H7 (cell line): ENCODE measurements at places on chromosomes 1 and 21.

DNA sequence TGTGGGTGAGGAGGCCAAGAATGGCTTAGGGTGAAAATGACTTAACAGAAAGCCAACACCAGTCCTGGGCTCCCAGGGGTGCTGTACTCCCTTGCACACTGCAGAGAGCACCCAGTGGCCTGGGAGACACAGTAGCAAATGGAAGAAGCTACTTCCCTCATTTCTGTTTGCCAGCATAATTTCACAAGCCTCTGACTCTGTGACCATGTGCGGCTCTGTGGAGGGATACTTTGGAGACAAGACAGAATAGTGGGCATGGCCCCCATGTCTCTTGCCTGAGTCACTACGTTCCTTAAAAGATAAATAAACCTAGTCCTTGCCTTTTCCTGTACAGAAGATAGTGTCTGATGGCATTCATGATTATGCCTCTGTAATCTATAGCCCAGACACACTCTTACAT is 38.1 kb downstream of the TRIM62 start:
- no peak for DNase-seq

GRCh38 chr1:117892512-117892911 is 36.9 kb downstream of the GDAP2 start:
- no peak for DNase-seq

GRCh38 chr1:91854852-91855534 is 31.0 kb downstream of the TGFBR3 start:
- no peak for DNase-seq

GRCh38 chr1:82019508-82019907 is 218.8 kb downstream of the ADGRL2 start:
- no peak for DNase-seq

- peak; percentile 17 for DNase-seq
Observed at GRCh38 chr1:204475656-204476432, 18.8 kb downstream of the PIK3C2B start.

- no peak for DNase-seq
Observed at GRCh38 chr1:11507309-11507708, 28.4 kb downstream of the DISP3 start.

GRCh38 chr1:239657291-239657690 is 270.9 kb downstream of the CHRM3 start:
- no peak for DNase-seq

- no peak for DNase-seq
Observed at GRCh38 chr1:81466961-81467360, 333.8 kb upstream of the ADGRL2 start.

DNA sequence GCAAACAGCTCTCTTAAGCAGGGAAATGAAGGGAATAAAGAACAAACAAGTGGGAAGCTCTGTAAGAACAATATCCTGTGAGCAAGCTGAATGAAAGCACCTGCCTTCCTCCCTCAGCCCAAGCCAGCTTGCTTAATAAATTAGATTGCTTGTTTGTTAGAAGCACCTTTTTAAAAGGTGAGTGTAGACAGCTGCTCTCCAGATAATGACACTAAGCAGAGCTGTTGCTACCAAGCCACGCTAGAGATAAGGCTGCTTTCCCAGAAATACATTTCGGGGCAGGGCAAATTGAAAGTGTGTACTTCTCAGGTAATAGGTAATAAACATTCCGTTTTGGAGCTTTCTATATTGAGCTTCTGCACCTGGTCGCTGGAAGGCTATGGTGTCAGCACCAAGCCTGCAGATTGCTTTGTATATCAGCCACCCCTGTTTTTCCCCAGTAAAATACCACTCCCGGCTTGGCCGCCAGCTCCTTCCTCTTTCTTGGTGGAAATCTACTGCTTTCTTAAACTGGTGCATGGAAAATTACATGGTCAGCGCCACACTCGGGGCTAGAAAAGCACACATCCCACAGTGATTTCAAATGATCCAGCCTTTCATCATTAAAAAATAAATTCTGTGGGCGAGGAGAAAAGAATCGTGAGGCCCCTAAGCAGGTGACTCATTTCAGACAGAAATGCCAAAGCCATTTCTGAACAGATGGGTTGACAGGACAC is 151.3 kb downstream of the ETS2 start:
- no peak for DNase-seq

- DNase-seq, result no peak
Observed at GRCh38 chr1:228497206-228497605, 10.0 kb downstream of the RNF187 start.

DNA sequence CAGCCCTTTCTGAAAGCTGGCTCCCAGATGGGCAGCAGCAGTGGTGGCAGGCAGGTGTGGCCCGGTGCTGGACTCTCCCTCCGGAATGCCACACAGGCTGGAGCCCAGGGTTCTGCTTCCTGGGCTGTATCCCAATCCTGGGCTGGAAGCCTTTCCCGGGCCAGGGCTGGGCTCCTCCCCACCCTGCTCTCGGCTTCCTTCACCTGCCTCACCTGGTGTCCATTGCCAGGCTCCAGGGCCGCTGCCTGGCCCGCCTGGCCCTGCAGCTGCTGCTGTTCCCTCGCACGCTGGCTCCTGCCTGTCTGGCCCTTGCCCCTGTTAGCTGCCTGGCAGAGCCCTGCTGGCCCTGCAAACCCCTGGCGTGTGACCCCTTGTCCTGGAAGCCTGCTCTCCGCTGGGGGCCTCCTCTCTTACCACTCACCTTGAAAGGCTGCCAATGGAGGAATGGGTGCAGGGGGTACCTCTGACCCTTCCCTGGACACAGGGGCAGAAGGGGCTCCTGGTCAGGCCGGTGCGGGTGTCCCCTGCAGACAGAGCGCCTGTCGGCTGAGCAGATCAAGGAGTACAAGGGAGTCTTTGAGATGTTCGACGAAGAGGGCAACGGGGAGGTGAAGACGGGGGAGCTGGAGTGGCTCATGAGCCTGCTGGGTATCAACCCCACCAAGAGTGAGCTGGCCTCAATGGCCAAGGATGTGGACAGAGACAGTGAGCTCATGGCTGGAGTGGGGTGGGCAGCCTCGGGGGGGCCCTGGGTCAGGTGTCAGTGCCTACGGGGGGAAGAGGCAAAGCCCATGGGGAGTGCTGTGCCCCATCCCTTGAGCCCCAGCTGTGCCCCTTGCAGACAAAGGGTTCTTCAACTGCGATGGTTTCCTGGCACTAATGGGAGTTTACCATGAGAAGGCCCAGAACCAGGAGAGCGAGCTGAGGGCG is 1.1 kb downstream of the CALML6 start:
- DNase-seq, result no peak

DNA sequence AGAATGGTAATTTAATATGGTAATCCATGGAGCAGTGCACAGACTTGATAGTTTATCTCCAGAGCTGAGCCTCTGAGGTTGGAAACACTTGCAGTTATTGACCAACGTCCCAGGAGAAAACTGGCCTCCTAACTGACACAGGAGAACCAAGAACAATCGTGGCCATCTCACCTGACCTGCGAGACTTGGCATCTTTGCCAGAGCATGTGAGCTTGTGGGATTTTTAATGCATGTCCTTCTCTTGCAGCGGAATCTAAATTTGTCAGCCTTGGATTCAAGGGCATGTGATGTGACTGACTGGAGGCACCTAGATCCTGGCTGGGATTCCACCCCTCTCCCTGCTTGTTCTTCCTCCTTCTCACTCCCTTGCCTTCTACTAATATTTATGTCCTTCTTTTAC is 27.8 kb upstream of the SLC26A9 start:
- no peak for DNase-seq

DNA sequence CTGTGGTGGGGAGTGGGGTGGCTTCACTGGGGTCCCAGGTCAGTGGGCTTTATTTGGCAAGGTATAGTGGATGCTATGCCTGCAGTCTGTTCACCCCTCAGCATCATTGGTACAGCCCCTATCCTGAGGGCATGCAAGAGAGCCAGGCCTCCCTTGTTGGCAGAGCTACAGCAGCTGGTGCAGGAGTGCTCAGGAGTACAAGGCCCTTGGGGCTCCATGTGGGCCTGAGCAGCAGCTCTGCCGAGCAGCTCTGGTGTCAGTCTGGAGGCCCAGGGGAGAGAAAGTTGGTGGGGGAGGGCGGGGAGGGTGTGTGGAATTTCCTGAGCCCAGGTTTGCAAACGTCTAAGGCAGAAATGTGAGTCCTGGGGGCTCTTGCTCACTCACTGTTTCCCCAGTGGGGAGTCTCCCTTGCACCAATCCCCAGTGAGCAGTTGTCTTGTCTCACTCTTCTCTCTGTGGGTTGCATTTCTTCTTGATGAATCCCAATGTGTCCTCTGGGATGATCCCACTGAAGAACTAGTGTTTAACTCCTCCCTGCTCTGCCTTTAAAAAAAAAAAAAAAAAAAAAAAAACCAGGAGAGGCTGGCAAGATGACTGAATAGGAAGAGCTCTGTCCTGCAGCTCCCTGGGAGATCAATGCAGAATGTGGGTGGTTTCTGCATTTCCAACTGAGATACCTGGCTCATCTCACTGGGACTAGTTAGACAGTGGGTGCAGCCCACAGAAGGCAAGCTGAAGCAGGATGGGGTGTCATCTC is 39.5 kb upstream of the CYP4X1 start:
- DNase-seq, result no peak

- DNase-seq, result no peak
Observed at GRCh38 chr1:167149793-167150491, 56.1 kb downstream of the STYXL2 start.

DNA sequence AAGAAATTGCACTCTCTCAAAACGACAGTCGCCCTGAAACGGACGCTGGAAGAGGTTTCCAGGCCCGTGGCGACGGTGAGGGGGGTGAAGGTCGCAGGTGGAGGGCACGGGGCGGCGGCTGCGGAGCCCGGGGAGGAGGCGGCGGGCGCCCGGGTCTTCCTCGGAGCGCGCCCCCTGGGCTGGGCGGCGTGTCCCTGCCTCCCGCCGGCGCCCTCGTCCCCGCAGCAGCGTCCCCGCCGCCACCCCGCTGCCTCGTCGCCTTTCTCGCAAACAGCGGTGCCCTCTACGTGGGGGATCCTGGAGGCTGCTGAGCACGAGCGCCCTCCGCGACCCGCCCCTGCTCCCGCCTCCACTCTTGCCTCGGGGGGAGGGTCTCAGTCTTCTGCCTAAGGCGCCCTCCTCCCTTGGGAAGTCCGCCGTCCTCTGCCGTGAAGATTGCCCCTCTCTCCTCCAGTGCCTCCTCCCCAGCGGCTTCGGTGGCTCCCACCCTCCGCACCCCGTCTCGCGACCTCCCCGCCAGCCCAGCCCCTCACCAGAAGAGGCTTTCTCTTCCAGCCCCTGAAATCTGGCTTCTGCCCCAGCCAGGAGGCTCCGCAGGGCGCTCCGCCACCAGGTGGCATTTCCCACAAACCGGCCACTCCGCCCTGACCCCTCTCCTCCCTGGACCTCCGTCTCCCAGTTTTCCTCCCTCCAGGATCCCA is 227.4 kb downstream of the SDCCAG8 start:
- DNase-seq, result peak; percentile 86

- no peak for DNase-seq
Observed at GRCh38 chr1:193079187-193079586, 19.8 kb downstream of the RO60 start.

- DNase-seq, result peak; percentile 76
Observed at GRCh38 chr1:178725466-178726086, 532 bp downstream of the RALGPS2 start.

DNA sequence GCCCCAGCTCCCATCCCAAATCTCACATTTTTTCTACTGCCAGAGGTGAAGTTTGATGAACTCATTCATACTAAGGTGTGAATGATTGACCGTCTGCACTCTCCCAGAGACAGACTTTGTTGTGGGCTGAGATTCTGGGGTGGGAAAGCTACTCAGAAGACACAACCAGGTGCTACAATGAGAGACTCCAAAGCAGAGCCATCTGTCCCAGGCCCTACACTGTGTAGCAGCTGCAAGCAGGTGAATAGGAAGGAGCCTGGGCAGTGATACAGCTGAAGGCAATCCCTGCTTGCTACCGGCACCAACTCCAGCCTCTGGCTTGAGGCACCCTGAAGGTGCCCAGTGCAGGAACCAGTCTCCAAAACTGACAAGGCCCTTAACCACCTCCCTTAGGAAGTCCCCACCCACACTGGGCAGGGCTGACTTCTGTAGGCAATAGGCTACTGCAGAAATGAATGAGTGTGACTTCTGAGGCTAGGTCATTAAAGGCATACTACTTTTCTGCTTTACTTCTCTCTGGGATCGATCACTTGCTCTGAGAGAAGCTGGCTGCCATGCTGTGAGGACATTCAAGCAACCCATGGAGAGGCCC is 79.7 kb upstream of the RUNX3 start:
- DNase-seq, result no peak

GRCh38 chr1:63129855-63130254 is 192.5 kb upstream of the FOXD3 start:
- no peak for DNase-seq

DNA sequence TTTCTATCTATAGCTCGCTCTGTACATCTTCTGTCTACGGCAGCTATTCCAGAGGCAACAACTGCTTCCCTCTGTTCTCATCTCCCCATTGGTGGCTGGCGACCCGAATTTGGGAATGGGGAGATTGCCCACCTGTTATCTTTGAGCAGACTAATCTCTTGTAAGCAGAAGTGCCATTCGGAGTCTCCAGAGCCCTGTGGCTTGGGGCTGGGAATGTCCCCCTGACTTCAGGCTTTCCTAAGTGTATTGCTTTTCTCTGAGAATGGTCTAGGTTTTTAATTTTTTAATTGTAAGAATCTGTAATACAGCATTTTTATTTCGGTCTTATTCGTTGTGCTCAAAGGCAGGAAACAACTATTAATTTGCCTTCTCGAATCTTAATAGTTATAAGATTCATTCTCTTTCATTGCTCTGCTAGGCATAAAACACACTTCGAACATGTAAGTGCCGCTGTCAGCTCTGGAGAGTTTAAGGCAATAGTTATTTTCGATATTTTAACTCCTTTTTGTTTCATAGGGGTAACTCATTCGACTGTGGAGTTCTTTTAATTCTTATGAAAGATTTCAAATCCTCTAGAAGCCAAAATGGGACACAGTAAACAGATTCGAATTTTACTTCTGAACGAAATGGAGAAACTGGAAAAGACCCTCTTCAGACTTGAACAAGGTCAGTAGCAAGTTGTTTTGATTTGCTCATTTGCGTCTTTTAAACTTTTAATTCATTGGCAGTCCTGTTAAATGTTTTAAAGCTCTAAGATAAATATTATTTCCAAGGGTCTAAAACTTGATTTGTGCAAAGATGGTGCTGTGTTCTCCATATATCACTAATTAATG is 514 bp downstream of the AGL start:
- no peak for DNase-seq

DNA sequence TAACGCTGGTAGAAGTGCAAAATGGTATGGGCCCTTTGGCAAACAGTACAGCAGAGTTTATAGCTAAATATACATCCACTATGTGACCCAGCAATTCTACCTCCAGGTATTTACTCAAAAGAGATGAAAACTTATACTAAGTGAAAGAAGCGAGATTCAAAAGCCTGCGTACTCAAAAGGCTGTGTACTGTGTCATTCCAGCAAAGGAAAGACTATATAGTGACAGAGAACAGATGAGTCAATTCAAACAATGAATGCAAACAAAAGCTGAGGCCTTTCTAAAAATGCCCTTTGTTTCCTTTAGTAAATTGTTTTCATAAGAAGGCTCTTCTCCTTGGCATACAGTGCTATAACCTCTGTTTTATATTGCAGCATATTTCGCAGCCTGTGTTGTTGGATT is 268.8 kb upstream of the CSF3R start:
- no peak for DNase-seq

DNA sequence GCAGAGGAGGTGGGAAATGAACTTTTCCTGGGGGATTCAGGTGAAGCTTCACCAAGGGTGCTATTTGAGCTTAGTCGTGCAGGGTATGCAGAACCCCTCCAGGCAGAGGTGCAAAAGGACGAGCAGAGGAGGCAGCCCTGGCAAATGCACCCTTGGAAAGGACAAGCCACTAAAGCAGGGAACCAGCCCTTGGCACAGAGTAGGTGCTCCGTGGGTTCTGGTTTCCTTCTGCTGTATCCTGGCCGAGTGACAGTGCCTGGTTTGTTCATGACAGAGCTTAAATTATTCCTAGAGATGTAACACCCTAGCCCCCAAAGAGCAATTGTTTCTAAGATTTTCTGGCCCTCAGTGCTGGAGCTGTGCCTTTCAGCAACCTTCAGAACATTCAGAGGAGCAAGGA is 73.4 kb upstream of the SYT6 start:
- DNase-seq, result no peak
